NCI-H1694 (cell line): ENCODE measurements at places on chromosomes 3 and 15.

DNA sequence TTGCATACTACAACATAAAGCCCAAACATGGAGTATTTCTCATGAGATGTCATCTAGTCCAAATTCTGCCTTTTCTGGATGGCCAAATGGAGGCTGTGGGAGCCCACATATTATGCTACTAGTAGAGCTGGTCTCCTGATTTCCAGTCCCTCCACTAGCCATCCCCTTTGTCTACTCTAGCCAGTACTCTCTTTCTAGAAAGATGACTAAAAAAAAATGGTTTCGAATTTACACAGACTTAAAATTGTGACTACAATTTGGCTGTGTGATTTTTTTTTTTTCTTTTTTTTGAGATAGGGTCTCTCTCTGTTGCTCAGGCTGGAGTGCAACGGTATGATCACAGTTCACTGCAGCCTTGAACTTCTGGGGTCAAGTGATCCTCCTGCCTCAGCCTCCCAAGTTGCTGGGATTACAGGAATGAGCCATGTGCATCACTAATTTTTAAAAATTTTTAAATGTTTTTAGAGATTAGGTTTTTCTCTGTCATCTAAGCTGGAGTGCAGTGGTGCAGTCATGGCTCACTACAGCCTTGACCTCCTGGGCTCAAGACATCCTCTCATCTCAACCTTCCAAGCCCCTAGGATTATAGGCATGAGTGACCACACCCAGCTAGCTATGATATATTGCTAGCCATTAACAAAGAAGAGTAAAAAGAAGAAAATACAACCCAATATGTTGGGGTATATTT is 273.9 kb downstream of the ADAMTSL3 start:
- DNase-seq: no peak

- DNase-seq: no peak
These were observed 26.1 kb downstream of the RPL39L start for GRCh38 chr3:187112934-187113793.

DNA sequence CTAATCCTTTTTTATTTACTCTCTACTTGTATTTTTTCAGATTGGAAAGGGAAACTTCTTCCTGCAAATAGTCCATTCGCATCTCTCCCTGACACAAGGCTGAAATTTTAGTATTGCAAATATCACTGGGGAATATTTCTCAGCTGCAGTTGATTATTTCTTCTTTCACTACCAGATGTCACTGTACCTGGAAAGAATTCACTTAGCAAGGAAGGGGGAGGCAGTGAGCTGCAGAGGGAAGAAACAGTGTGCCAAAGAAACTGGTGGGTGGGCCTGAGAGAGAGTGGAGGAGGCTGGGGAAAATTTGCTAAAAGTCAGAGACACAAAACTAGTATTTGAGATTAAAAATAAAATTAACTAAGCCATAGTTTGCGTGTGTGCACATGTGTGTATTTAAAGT is 142.3 kb upstream of the STT3B start:
- DNase-seq: no peak

- DNase-seq: no peak
These were observed 7.6 kb downstream of the HSPBAP1 start for GRCh38 chr3:122786066-122786465.

DNA sequence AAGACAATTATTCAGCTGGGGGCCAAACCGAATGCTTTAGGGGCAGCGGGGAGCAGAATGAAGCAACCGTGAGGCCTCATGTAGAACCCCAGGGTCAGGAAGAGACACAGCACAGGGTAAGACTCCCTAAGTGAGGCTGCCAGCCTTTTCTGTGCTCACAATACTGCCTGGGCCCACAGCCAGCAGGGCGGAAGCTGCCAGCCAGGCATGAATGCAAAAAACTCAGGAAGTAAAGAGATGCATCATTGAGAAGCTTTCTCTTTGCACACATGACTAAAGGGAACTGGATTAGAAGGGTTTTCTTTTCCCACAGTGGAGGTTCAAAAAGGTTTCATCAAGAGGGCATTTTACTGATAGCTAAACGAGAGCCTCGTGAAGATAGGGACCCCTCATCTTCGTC is 33.3 kb downstream of the CA12 start:
- DNase-seq: peak; percentile 20

DNA sequence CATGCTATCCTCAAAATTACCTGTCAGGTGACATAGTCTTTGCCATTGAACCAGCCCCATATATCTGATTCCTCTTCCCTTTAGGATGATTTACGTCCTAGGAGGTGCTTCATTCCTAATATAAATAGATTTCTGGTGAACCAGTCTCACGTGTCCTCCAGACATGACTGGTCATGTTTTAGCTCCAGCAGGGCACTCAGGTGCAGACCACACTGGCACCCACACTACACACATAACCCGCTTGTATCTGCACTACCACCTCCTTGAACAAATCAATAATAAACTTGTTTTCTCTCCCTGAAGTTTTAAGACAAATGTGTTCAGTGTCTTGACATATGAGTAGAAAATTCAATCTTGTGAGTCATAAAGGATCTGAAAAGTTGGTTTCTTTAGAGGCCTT is 155.5 kb downstream of the GOLIM4 start:
- no peak for DNase-seq

- peak; percentile 44 for DNase-seq
These were observed 73.9 kb downstream of the TBC1D2B start for GRCh38 chr15:78003539-78004008.

GRCh38 chr3:127663151-127663550 is 9.6 kb upstream of the ABTB1 start:
- DNase-seq: peak; percentile 23

DNA sequence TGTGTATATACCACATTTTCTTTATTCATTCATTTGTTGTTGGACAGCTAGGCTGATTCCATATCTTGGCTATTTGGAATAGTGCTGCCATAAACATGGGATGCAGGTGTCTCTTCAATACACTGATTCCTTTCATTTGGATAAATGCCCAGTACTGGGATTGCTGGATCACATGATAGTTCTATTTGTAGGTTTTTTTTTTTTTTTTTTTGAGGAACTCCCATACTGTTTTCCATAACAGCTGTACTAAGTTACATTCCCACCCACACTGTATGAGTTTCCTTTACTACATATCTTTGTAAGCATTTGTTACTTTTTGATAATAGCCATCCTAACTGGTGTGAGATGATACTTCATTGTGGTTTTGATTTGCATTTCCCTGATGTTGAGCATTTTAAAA is 437.7 kb downstream of the DIPK2A start:
- no peak for DNase-seq

DNA sequence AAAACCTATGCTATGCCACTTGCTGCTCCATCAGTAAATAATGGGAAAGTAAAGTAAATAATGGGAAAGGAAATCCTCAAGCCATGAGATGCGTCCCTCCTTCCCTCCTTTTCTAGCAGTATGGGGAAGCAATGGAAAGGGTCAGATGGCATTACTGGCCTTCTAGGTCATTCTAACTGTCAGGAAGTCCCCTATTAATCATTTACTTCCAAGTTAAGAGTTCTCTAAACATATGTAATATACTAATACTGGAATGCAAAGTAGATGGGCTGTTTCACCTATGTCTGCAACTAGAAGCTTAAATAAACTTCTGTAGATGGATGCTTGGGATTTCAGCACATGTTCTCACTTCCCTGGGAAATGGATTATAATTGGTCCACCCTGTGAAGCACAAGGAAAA is 55.9 kb downstream of the MDFIC2 start:
- no peak for DNase-seq

- no peak for DNase-seq
These were observed 319.4 kb upstream of the POU1F1 start for GRCh38 chr3:87595798-87596197.

DNA sequence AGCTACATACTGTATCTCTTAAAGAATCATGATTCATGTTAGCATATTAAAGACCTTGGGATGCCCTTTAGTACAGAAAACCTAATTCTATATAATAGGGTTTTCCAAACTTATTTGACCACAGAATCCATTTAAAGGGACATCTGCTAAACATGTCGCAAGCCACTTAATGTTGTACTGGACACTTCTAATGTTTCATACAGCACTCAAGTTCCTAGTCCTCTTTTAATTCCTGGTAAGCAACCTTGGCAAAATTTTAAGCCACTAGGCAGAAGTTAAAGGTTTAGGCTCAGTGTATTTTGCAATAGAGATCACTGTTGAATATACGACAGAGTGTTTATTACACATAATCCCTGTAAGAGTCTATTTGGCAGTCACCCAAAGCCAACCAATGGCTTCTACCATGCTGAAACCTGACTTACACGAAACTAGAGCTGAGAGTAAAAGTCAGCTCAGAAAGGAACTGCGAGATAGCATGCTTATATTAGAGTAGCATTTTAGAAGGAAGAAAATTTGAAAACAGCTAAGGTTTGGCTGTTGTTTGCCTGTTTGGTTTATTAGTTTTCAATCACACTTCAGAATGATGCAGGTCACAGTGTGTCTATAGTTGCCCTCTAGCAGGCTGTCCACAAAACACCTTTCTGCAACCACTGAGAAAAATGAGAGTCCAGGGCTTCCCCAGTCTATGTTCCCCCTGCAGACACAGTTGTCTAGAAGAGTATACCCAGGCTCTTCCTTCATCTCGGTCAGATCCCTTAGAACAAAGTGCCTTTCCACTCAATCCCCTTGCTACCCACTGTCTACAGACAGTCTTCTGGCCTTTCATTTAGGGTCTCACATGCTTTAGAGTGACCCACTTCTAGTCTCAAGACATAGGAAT is 104.4 kb downstream of the FMN1 start:
- no peak for DNase-seq

- DNase-seq: no peak
These were observed 182.7 kb downstream of the CNTN6 start for GRCh38 chr3:1275495-1275894.

DNA sequence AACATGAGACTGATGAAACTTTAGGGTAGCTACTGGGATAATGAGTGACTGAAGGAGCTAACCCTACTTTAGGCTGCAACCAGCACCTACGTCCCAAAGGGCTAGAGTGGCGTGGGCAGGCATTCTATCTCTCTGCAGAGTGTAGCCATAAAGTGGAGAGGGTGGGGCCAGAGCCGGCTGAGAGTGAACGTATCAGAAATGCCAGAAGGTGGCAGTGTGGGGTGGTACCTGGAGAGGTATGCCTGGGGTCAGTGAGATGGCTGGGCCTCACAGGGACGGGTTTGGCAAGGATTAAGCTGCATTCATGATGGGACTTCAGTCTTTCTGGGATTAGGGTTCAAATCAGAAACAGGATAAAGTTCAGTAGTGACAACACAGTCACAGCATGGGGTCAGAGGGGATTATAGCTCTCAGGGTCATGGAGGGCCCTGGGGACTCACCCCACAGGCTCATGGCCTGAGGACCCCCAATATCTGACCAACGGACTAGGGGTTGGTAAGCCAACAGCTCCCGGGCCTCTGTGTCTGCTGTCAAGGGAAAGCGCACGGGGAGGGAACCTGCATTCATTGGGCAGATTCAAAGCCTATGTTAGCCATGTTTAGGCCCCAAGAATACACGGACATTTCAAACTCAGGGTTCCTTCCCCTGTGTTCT is 86.5 kb upstream of the FOXB1 start:
- DNase-seq: peak; percentile 34

GRCh38 chr15:48433226-48433886 is 102.1 kb downstream of the DUT start:
- no peak for DNase-seq

- no peak for DNase-seq
These were observed 107.6 kb downstream of the FILIP1L start for GRCh38 chr3:100006570-100007271.

DNA sequence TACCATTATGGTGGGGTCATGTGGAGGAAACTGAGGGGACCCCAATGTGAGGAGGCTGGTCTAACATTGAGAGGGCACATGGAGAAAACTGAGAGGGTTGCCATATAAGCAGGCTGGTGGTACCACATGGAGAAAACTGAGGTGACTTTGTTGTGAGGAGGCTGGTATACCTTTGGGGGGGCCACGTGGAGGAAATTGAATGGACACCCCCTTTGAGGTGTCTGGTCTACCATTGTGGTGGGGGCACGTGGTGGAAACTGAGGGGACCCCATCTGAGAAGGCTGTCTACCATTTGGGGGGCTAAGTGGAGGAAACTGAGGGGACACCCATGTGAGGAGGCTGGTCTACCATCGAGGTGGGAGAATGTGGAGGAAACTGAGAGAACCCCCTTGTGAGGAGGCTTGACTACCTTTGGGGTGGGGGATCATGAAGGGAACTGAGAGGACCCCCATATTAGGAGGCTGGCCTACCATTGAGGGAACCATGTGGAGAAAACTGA is 163.8 kb downstream of the FBLN2 start:
- no peak for DNase-seq

- no peak for DNase-seq
These were observed 227.3 kb downstream of the SNRPN start for GRCh38 chr15:25182098-25182478.

DNA sequence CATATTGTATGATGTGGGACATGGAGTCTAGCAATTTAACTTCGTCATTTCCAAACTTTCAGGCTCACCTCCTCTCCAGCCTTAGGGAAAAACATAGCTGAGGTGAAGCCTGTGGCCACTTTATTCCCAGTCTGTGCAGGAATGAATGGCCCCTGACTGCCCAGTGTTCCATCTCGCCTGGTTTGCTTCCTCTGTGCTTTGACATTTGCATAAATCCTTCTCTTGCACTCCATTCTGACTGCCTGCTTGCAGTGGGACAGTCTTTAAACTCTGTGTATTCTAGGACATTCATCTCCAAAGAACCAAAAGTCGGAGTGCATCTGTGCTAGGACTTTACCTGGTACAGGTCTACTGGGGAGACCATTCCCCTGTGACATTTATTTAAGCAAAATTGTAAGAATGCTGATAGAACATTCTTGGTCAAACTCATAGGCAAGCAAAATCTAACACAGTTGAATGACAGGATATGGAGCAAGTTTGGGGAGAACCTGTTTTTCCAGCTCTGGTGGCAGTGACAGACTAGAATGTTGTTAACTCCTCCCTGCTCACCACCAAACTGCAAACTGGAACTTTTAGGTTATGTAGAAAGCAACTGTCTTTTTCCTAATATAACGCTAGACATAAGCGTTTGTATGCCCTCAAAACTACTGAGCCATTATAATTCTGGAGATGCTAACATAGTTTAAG is 22.1 kb downstream of the TMED3 start:
- no peak for DNase-seq

- DNase-seq: no peak
These were observed 49.9 kb downstream of the RPLP1 start for GRCh38 chr15:69502470-69503045.
